ENCODE measurements at places on chromosomes 6 and 20. TPM values are rescaled to one million over a fixed set of nuclear protein-coding genes. Genes with fewer than 3 reads are reported as not detected.

CLPSL1 gene
- not detected for total RNA-seq

PAX1 gene
- 3.3 TPM for total RNA-seq

FOXA2 gene
- total RNA-seq: 124 TPM

TCP11 gene
- total RNA-seq: not detected

PACSIN1 gene
- 0.89 TPM for total RNA-seq

C2 gene
- 0.47 TPM for total RNA-seq

MLN gene
- not detected for total RNA-seq

PHACTR1 gene
- 8.6 TPM for total RNA-seq

DNAH8 gene
- 0.12 TPM for total RNA-seq

ARMH2 gene
- not detected for total RNA-seq

PPP1R16B gene
- total RNA-seq: not detected

KIF6 gene
- total RNA-seq: 2.9 TPM

OR12D1 gene
- not detected for total RNA-seq

SLC16A10 gene
- 8.1 TPM for total RNA-seq

- DNase-seq: no peak
Observed at GRCh38 chr6:34459899-34460593, 5.8 kb upstream of the PACSIN1 start.

GRCh38 chr6:37125774-37126492 lies 44.0 kb upstream of the PIM1 start:
- peak; percentile 46 for DNase-seq

DNA sequence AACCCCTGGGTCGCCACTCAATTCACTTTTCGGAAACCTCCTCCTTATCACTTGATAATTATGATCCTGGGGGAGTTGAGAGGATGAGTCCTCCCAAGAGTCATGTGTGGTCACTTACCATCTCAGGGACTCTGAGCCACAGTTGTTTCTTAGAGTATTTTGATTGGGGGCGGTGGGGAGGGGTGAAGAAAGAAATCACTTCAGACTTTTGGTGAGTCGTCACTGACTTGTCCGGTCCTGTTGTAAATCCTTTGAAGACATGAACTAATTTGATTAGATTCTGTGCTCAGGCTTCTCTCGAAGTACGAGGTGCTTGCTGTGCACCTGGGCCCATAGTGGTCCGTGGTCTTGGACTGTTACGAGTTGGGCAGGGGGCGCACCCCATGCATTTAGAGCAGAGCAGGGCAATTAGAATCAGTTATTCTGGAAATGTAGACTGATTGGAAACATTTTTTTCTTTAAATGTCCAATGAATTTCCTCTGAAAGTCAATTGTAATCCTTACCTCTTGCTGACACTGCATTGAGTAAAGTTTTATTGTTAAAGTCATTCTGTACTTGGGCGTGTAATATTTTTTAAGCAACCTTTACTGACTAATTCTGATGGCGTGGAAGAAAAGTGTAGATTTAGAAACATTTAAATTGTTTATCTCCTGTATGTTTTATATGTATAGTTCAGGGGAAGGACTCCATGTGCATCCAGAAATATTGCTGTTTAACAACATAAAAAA lies 173.4 kb downstream of the SLC16A10 start:
- DNase-seq: no peak

GRCh38 chr6:10404799-10405512 lies 9.9 kb downstream of the TFAP2A start:
- no peak for DNase-seq

- DNase-seq: no peak
Observed at GRCh38 chr6:107129370-107129925, 14.1 kb upstream of the BEND3 start.

- no peak for DNase-seq
Observed at GRCh38 chr6:105458084-105458483, 55.2 kb upstream of the PREP start.

GRCh38 chr20:36587388-36588070 lies 14.1 kb downstream of the TGIF2 start:
- no peak for DNase-seq

GRCh38 chr6:148915810-148916209 lies 169.0 kb downstream of the UST start:
- DNase-seq: no peak

- DNase-seq: no peak
Observed at GRCh38 chr6:15953152-15953880, 175.6 kb upstream of the MYLIP start.

DNA sequence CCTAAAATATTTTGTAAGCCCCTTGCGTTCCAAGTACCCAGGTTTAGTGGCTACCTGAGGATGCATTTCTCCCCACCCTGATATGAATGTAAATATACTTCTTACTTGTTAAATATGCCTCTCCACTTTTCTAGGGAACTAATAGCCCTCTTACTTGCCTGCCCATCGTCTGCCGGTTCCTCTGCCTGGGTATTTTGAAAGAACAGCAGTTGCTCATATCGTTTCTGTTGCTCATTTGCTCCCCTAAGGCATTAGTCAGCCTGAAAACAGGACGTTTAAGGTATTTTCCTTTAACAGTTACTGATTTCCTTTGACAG lies 141.3 kb upstream of the CARMIL1 start:
- DNase-seq: no peak

- DNase-seq: no peak
Observed at GRCh38 chr6:37303891-37304503, 46.1 kb upstream of the TMEM217 start.

GRCh38 chr6:31352310-31352682 lies 4.7 kb downstream of the HLA-B start:
- no peak for DNase-seq

DNA sequence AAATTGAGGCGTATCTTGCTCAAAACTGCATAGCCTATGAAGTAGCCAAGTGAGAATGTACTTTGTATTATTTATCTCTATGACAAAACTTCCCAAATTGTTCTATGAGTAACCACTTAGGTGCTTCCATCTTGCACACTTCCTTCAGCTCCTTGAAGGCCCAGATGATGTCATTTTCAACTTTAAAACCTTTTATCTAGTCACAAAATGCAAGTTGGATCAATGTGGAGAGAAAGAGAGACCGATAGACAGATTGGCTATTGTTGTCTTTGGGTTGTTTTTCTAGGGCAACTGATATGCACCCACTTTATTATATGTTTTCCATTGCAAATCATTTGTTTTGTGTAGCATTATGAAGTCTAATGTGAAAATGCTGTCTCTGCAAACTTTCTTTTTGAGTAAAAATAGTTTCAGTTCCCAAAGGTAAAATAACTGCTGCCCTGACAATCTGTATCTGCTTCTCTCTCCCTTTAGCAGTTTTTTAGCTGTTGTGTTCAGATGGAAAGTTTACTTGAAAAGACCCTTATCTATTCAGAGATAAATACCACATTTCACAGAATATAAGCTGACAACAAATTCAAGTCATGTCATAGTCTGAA lies 73.7 kb upstream of the CITED2 start:
- DNase-seq: no peak

DNA sequence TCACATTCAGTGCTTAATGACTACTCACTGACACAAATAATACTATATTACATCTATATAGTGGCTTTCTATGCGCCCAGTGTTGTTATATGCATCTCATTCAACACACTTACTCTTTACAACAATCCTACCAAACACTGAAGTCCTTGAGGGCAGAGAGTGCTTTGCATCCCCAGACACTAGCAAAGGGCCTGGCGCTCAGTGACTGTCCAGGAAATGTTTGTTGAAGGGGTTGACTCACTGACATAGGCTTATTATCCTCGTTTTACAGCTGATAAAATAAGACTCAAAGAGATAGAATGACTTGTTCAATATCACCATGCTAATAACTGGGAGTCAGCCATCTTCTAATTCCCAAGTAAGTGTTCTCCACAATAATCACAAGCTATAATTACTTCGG lies 163.3 kb downstream of the ARHGAP18 start:
- DNase-seq: no peak

DNA sequence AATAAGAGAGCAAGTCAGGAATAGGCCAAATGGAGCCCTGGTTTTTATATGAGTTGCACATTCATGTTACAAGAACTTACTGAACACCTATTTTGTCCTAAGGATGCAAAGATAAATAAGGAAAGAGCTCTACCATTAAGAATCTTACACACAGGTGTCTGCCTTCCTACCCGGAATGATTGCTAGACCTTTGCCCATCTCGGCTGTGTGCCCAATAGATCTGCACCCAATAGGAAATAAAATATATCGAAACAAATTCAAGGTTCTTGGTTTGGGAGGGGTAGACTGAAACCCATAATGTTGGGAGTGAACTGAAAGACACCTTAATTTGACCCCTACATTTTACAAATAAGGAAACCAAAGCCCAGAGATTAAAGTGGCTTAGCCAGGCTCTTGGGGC lies 48.9 kb downstream of the EDN1 start:
- DNase-seq: no peak

GRCh38 chr20:3137492-3137891 lies 22.2 kb downstream of the FASTKD5 start:
- no peak for DNase-seq

- DNase-seq: peak; percentile 86
Observed at GRCh38 chr20:34311118-34312023, 8.2 kb upstream of the AHCY start.

GRCh38 chr6:131683479-131683878 lies 17.7 kb downstream of the OR2A4 start:
- no peak for DNase-seq

GRCh38 chr20:1802385-1803060 lies 92.7 kb upstream of the SIRPA start:
- DNase-seq: peak; percentile 51

DNA sequence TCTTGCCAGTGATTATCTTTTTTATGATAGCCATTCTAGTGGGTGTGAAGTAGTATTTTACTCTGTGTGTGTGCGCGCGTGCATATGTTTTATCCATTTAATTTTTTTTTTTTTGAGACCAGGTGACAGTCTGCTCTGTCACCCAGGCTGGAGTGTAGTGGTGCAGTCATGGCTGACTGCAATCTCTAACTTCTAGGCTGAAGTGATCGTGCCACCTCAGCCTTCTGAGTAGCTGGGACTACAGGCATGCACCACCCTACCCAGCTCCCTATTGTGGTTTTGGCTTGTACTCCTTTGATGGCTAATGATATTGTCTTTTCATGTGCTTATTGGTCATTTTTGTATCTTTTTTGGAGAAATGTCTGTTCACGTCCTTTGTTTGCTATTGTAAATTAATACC lies 33.3 kb downstream of the ITCH start:
- no peak for DNase-seq

- DNase-seq: no peak
Observed at GRCh38 chr20:5526516-5526915, 209.8 kb upstream of the PROKR2 start.

GRCh38 chr20:3312940-3313682 lies 74.1 kb upstream of the SLC4A11 start:
- no peak for DNase-seq

DNA sequence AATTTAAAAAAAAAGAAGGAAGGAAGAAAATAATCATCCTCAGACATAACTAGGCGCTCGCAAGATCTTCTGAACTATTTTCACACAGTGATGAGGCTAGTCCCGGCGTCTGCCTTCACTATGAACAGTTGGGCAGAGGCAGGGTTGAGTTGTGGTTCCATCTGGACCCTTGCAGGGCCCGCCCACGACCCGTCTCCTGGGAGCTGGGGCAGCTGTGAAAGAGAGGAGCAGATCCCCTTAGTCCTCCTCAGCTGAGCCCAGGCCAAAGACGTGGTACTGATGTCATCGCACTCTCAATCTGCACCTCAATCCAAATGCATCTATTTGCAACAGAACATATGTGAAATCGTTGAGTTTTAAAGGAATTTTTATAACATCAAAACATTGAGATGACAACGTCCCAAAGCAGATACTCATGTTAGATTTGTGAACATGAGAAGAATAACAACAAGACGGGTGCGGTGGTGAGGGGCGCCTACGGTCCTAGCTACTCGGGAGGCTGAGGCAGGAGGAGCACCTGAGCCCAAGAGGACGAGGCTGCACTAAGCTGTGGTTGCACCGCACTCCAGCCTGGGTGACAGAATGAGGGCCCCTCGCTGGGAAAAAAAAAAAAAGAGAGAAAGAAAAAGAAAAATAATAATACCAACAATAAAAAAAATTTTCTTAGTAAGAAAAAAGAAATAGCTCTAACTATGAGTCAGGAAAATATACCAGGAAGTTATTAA lies 15.3 kb downstream of the TCFL5 start:
- no peak for DNase-seq

GRCh38 chr6:163709693-163710092 lies 295.2 kb downstream of the QKI start:
- no peak for DNase-seq

DNA sequence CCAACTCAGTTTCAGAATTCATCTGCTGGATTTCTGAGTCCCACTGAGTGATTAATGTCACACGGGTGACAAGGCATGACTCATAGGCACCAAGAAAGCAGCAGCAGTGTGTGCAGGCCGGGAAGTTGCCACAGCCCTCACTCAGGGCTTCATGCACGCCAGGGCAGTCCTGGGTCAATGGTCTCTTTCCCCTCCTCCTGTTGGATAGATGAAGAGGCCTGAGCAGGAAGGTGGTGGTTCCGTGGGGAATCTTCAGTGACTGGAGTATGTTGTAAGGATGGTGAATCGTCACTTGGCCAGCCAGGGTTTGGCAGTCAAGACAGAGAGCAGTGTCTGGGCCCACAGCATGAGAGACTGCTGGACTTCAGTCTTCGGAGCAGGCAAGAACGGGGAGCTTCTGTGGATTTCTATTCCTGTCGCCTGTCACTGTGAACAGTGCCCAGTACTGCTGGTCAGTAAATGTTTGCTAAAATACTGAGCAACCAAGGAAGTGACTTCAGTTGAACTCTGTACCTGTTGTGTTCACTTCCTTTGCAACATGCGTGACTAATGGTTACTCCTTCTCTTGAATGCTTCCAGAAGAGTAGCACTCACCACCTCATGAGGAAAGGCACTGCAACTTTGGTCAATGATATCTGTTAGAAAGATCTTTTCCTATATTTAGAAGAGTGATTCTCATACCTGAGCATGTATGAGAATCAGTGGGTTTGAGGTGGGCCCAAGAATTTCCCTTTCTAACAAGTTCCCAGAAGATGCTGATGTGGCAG lies 62.0 kb upstream of the CD93 start:
- no peak for DNase-seq
